ENCODE measurements at places on chromosomes 7 and 10.

GRCh38 chr10:96642973-96643372, 56.2 kb upstream of the TM9SF3 start:
- no peak for DNase-seq

DNA sequence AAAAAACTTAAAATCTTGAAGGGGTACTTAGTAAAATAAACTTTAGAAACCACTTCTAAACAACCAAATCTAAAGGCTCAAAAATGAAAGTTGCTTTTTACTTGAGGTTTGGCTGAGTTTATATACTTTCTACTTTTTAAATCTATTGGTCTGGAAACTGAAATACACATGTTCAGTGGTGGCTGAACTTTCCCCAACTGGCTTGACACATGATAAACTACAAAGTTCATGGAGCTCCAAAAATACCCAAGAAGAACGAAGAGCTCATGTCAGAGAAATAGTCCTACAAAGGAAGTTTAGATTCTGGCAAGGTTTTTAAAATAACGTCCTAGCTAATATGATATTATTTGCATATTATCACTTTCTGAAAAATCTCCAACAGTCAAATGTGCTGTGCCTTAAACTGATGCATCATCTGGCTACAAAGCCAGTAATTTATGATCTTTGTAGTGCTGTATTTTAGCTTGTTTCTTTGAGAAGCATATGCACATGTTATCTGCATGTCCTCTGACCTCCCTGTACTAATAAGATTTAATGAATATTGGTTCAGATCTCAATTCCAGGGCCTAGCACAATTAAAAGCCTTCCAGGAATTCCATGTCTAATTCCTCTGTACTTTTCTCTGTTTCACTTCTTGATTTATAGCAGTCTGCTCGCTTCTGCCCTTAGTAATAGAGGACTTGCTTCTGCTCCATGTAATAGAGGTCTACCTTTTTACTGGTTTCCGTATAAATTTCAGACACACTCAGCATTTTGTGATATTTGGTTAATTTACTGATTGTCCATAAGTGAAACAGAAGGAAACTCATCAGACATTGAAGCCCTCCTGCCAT, 28.2 kb downstream of the SEMA3C start:
- DNase-seq = no peak

DNA sequence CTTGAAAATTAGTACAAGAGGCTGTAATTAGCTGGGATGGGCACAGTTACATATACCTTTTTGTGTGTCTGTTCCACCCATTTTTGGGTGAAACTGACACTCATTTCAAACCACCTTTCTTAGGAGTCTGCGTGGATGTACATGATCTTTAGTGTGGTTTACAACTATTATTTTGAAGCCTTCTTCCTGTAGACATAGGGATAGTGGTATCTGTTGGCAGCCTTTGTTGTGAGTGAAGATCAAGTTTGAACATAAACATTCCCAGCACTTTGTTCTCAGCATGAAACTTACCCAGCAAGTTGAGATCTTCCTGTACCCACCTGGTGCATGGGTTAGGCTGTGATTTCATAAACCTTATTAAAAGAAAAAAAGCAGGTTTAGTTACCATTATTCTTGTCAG, 2.0 kb downstream of the BAG3 start:
- peak; percentile 66 for DNase-seq

DNA sequence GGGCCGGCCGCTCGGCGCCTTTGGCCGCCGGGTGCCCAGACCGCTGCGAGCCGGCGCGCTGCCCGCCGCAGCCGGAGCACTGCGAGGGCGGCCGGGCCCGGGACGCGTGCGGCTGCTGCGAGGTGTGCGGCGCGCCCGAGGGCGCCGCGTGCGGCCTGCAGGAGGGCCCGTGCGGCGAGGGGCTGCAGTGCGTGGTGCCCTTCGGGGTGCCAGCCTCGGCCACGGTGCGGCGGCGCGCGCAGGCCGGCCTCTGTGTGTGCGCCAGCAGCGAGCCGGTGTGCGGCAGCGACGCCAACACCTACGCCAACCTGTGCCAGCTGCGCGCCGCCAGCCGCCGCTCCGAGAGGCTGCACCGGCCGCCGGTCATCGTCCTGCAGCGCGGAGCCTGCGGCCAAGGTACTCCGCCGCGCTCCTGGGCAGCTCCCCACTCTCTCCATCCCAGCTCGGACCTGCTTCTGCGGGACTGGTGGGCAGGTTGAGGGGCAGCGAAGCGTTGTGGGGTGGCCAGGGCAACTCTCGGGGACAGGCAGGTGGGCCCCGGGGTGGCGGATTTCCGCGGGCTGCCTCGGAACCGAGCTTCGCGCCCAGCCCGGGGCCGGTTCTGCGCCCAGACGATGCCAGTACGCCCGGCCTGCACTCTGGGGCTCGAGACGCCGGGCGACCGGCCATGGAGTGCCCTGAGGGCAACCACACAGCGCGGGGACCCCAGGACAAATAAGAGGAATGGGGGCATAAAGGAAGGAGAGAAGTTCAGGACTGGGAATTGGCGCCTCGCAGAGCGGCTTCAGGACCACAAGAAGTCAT, 578 bp downstream of the HTRA1 start:
- no peak for DNase-seq

DNA sequence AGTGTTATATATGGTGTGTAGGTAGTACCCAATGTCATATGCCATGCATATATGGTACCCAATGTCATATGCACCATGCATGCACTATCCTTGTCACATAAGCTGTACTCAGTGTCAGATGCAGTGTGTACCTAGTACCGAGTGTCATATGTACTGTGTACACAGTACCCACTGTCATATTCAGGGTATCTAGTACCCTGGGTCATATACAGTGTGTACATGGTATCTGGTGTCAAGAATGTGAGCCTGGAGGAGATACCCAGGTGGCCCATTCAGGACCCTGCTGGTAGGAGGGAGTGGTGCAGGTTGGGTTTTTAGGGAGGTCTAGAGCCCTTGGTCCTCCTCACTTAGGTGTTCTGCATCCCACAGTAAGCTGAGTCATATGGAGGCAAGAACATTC, 1.8 kb downstream of the ZMYND11 start:
- DNase-seq = no peak

DNA sequence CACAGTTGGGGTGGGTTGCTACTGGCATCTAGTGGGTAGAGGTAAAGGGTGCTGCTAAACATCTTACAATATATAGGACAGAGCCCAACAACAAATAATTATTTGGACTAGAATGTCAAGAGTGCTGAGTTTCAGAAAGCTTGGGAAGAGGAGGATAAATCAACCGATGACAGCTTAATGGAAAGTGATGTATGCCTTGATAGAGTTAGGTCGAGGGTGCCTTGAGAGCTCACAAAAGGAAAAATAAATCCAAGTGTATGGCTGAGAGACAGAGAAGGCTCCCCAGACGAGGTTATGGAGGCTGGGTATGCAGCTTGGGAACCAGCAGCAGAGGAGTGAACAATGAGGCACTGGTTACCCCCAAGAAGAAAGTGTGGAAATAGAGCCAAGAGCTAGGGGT, 211.1 kb downstream of the HDAC9 start:
- no peak for DNase-seq

- DNase-seq = no peak
These were observed 4.9 kb upstream of the MCU start for GRCh38 chr10:72687035-72687434.

- DNase-seq = no peak
These were observed 106.8 kb downstream of the ARHGAP22 start for GRCh38 chr10:48497780-48498770.

- no peak for DNase-seq
These were observed 119.3 kb downstream of the CABCOCO1 start for GRCh38 chr10:61781969-61782403.

DNA sequence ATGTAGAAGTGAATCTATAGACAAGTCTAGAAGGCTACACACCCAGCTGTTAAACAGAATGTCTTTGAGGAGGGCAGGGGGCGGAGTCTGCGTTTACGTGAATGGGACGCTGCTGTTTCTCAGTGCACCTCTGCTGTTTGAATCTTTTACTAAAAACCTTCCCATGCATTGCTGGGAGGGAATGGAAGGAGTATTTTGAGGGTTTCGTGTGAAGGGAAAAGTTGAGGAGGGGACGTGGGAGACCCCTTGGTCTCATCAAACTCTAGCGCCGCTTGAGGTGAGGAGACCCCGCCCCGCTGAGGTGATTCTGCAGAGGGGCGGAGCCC, 492 bp upstream of the VCL start:
- DNase-seq = no peak

- DNase-seq = no peak
These were observed 29.1 kb upstream of the EFCAB10 start for GRCh38 chr7:105610165-105610930.

DNA sequence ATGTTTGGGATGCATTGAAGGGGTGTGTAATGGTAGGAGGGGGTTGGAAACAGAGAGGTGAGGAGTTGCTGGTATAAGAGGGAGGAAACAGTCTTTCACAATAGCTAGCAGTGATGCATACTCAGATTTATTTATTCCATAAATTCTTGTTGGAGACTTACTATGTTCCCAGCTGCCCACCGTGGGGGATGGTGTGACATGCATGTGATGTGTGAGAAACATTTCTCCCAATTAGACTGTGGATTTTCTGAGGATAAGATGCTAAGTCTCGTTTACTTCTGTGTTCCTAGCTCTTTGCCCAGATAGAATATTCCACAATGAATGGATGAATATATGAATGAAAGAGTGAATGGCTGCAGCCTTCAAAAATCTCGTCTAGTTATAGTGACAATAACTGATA, 23.0 kb upstream of the NEUROD6 start:
- DNase-seq = no peak

DNA sequence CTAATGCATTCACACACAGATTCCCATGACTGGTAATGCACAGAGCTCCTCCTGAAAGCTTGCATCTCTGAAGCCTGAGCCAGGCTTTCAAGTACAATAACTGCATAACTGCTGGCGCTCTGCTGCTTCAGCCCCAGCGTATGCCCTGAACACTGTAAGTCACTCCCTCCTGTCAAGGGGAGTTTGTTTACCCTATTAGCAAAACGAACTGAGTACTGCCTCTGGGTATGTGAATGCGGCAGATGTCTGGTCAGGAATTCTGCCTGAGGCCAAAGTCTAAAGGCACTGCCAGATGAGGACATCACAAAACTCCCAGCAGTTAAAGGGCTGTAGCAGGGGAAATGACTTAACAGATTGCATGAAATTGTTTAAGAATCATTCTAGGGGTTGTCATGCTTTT, 97.7 kb downstream of the NRCAM start:
- DNase-seq = no peak

DNA sequence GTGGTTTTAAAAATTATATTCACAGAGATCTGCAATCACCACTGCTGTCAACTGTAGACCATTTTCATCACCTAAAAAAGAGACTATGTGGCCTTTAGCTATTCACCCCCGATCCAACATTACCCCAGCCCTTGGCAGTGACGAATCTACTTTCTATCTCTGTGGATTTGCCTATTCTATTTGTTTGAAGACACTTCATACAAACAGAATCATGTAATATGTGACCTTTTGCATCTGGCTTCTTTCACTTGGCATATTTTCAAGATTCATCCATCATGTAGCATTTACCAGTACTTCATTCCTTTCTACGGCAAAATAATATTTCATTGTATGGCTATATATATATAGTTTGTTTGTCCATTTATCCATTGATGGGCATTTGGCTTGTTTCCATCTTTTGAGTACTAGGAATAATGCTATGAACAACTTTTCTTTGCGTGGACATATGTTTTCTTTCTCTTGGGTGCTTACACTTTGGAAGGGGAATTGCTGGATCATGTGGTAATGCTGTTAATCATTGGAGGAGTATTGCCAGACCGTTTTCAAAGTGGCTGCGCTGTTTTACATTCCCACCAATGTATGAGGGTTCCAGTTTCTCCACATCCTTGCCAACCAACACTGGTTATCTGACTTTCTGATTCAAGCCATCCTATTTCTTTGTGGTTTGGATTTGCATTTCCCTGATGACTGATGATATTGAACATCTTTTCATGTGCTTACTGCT, 22.3 kb downstream of the ADAMTS14 start:
- DNase-seq = no peak

DNA sequence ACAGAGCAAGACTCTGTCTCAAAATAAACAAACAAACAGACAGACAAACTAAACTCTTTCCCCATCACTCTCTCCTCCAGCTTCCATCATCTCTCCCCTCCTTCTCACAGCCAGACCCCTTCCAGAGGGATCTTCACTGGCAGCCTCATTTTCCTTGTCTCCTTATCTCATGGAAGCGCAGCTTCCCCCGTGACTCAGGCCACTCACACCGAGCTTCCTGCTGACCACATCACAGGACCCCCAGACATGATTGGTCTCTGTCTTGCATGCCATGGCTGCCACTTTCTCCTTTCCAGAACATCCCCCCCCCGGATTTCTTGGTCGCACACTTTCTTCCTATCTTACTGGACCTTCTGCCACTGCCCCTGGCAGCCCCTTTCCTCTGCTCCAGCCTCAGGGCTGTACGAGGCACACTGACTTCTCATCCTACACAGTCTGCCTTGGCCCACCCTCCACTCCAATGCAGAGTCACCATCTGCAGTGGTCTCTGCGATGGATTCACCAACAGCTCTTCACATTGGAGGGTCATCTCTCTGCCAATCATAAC, 4.9 kb upstream of the INSIG1 start:
- DNase-seq = no peak

DNA sequence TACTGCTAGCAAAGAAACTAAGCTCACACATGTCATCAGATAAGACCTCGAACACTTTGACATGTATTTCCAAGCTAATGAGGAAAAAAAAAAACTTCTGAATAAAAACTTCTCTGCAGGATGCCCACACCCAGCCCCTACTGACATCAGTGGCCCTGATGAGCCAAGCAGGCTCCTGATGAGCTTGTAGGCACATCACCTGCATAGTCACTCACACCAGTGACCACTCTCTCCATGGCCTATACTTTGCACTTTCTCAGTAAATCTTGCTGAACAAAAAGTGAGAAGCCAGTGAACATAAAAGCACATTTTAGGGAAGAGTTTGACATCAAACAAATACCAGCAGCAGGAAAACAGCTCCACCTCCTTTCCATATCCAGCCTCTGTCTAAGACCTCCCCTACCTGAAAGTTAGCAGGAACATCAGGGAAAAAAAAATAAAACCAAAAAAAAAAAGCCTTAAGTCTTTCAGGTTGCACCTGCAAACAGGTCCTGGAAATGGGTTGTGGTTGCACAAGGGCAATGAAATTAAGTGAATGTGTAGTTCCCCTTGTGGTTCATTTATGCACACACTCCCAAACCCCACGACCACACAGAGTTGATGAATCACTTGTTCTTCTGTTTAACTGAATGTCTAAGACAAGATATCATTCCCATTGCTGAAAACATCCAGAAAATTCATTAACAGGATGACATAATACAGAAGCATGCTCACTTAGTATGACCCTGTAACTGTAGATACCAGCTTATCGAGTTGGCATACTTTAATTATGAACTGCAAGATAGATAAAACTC, 205.2 kb upstream of the PDE1C start:
- no peak for DNase-seq

- DNase-seq = no peak
These were observed 823.0 kb downstream of the REEP3 start for GRCh38 chr10:64344211-64344610.

DNA sequence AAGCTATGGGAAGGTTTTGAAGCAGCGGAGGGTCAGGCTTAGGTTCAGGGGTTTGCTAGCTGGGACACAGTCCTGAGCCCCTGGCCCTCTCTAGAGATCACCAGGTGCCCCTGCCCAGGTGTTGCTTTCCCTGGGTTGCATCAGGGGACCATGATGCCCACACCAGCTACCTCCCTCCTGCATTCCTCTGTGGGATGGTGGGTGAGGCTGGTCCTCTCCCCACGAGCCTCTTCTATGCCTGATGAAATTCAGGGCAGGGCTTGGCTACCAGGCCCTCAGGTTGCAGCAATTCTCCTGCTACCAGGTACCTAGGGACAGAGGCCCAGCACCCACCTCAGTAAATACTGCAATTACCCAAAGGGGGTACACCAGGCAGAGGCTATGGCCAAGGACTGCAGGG, 10.8 kb upstream of the SLC29A3 start:
- no peak for DNase-seq

Data from LNCaP clone FGC (cell line).